ENCODE measurements at places on chromosomes 13 and 19.

- DNase-seq, result no peak
These were observed 8.1 kb downstream of the B3GLCT start for GRCh38 chr13:31207661-31208552.

GRCh38 chr13:76438050-76438449, 448.2 kb downstream of the KCTD12 start:
- DNase-seq, result no peak

DNA sequence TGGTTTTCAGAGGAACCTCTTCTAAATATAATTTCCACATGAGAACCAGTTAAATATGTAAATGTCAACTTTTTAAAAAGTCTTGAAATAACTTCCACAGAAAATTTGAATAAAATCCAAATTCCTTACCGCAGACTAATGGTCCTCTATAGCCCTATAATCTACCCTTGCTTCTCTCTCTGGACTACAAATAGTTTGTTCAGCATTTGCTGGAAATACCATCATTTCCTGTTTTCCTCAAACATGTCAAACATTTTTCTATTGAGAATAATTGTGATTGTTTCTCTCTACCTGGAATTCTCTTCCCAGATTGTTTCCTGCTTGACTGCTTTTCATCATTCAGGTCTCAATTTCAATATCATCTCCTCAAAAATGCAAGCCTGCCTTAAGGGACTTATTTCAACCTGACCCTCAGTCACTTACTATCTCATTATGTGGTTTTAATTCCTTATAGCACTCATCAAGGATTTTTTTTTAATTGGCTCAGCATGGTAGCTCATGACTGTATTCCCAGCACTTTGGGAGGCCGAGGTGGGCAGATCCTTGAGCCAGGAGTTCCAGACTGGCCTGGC, 898.9 kb upstream of the MIR17HG start:
- no peak for DNase-seq

DNA sequence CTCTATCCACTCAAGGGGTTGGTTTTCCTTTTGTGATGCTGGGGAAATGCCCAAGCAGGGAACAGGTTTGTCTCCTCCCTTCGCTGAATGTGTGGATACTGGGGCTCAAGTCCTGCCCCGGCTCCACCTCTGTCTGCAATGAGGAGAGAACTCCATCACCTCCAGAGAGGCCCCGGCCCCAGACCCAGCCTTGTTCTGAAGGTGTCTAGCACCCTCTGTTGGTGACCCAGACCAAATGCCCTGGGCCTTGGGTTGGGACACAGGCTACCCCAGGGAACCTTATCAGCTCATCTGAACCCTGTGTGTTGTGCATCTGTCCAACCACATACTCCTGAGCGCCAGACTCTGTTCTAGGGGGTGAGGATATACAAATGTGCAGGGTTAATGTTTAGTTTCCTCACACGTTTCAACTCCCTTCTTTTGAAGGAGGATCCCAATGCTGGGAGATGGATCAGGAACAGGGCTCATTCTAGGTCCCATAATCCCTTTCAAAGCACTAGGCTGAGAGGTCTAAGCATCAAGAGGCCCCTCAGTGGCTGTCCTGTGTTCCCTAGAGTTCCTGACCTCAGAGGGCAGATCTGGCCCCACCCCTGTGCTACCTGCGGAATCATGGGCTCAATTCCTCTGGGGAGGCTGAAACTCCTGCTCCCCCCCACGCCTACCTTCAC, 112.5 kb upstream of the SLC7A1 start:
- no peak for DNase-seq

GRCh38 chr19:18074192-18074591, 12.5 kb downstream of the IL12RB1 start:
- no peak for DNase-seq

DNA sequence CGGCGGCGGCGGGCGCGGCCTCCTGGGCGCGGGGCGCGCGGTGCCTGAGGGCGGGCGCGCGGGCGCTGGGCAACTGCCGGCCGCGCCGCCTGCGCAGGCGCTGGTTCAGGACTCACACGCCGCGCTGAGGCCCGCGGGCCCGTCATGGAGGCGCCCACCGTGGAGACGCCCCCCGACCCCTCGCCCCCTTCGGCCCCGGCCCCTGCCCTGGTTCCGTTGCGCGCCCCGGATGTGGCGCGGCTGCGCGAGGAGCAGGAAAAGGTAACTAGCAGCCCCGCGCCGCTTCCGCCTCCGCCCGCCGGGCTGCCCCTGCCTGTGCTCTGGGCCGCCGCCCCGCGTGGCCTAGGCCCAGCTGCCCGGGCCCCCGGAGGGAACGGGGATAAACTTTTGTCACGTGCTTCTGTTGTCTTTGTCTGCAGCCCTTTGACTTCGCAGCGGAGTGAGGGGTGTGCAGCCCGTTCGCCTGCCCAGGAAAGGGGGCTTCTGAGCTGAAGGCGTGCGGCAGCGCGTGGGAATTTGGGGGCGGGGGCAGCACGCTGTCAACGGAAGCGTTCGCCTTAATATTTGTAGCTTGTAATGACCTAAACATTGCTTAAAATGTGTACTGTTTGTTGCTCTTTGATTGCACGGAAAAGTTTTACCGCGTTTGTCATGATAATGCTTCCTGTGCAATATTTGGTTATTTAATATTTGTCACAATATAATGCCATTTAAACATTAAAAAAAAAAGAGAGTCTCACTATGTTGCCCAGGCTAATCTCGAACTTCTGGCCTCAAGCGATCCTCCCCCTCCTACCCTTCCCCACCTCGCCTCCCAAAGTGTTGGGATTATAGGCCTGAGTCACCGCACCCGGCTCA, 594 bp downstream of the URI1 start:
- no peak for DNase-seq
